Common myeloid progenitor, CD34-positive (primary cell): ENCODE measurements at places on chromosomes 3 and 15.

DNA sequence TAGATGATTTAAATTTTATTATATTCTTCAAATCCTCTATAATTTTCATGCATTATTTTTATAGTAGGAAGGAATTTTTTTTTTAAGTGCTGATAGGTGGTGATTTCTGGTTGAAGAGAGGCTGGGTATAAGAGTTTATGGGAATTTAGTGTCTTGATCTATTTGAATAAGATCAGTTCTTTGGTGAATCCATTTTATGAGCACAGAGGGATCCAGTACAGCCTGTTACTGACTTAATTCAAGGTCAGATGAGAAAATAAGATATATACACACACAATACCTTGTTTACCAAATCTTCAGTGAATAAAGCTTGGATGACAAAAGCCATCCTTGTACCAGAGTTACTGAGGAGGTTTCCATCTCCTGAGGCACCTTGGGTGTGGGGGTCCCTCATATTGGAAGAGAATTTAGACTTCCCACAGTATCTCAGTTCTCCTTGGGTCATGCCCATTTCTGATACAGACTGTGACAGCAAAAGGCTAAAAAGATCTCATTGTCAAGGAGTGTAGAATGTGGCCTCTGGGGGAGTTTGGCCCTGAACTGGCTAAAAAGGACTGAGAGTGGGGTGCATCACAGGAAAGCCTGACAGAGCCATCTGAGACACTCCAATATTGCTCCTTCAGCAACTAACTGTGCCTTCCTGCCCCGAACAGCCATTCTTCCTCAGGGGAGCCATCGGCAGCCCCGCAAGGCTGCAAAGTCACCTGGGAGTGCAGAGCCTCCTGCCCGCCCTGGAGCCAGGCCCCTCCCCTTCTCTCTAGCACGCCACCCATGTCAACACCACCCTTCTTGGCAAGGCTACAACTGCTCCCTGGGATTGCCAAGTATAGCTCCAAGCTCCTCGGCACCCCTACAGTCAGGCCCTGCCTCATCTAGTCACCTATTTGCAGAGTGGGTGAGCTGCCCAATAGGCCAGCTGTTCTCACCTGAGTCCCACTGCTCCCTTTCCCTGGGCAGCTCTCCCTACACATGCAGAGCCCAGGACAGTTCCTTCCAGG, 43.1 kb upstream of the HACD2 start:
- DNase-seq: no peak

GRCh38 chr3:33699275-33699674, 18.8 kb downstream of the CLASP2 start:
- no peak for DNase-seq

- no peak for DNase-seq
Measured at GRCh38 chr15:63663906-63664305, 66.7 kb downstream of the FBXL22 start.

DNA sequence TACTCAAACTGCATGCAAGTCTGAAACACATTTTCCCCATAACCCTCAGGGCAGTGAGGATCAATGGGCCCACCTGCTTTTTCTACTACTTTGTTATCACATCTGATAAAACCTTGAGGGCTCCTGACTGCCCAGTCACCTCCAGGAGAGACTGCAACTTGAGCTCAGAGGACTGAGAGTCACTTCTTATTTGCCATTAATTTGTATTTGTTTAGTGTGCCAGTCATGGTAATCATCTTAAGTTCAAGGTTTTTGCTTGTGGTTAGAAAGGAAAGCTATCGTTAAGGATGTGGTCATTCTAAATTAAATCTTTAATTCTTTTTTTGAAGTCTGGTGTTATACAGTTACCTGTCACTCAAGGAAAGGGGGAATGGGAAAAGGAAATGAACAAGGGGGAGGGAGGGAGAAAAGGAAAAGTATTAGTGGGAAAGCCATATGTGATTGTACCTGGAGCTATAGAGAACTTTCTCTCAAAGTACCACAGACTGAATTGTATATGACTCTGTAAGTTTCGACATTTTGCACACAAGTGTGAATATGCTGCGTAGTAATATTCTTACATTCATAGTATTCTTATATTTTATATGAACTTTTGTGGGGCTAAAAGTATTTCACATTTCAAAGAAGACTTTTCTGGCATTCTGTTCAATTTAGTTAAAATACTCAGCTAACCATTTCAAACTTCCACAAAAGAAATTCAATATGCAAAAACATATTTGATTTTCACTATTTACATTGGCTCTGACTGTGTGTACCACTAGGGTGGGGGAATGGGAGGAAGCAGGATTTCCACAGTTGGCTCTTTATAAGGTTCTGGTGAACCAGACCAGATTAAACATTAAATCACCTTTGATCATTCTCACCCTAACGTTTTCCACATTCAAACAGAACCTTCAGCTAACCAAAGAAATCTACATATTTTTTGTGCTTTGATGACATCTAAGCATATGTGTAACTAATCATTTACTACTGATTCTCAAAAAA, 166.5 kb upstream of the ATP11B start:
- DNase-seq: no peak

DNA sequence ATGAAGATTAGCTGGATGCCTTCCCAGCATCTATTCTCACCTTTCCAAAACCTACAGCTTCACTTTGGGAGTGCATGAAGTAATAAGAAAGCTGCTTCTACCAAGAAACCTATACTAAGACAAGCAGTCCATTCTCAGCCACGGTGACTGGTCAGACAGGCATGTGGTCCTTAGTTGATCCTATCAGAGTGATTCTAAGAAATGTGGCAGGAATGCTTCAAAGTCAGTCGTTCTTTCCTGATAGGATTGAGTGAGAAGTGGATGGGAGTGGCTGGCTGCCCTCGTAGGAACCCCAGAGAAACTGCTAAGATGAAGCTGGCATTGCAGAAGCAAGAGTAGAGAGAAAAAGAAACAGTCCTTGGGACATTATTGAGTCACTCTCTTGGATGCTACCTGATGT, 16.6 kb downstream of the FOXB1 start:
- DNase-seq: no peak

DNA sequence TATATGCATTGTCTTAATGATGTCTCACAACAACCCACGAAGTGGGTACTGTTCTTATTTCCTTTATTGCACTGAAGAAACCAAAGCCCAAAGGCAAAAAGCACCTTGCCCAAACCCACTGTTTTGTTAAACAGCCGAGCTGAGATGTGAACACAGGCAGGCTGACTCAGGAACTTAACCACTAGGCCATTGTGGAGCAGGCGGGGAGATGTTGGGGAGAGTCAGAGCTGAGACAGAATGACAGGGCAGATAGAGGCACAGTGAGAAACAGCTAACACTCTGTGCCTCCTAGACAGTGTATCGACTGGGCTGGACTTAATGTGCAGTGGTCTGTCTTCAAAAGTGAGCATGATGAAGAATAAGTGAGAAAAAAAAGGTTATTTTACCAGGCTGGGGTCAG, 56.5 kb downstream of the RPLP1 start:
- no peak for DNase-seq

DNA sequence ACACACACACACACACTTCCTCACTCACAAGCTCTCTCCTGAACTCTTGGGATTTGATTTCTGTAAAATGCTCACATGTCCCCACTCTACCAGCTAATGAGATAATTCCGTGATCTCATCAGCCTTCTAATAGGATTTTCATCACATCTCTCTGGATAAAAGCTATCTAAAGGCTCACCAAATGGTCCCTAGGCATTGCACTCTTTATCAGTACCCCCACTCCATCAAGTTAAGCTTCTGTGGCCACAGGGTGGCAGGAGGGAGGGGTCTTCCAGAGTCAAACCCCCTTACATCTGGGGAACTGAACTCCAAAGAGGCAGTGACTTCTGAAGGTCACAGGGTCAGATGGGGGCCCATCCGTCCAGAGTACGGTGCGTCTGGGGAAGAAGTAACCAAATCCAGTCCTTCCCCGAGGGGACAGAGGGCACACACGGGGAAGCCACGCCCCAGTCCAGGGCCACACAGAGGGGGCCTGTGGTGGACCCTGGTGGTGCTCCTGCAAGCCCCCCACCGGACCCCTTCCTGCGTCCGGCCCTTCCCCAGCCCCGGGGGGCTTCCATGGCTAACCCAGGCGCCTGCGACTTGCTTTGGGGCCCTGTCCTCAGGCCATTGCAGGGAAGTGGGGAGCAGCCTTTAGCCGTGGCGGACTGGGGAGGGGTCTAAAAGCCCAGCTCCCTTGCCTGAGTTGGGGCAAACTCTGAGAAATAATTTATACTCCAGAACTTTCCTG, 25.5 kb downstream of the CPN2 start:
- DNase-seq: peak; percentile 40

- peak; percentile 59 for DNase-seq
Measured at GRCh38 chr3:79032686-79033318, 735.0 kb downstream of the ROBO1 start.

DNA sequence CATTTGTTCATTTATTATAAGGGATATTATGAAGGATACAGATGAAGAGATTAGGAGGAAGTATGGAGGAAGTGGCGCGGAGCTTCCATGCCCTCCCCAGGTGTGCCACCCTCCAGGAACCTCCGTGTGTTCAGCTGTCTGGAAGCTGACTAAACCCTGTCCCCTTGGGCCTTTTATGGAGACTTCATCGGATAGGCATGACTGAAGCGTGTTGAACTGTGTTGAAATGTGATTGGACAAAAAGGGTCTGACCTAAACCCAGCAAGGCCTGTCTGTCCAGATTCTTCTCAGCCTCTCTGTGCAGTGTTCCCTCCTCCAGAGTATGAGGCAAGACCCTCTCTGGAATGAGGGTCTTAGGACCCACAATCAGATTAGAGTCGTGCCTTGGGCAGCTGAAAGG, 31.7 kb downstream of the HACD3 start:
- no peak for DNase-seq

DNA sequence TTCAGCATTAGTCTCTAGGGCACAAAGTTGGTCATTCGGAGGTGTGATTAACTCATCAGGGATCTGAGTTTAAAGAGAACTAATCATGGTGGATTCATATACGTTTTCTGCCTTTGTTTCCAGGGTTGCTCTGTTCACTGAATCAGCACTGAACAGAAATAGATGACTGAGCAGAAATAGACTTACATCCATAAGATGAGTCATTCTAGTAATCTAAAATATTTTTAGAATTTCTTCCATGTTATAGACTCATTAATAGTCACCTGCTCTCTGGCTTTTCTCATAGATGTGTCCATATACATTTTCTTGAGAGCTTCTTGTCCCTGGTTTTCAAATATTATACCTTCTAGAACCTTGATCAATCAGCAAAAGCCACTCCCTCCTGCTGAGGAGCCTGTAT, 837.6 kb upstream of the DPPA4 start:
- no peak for DNase-seq

DNA sequence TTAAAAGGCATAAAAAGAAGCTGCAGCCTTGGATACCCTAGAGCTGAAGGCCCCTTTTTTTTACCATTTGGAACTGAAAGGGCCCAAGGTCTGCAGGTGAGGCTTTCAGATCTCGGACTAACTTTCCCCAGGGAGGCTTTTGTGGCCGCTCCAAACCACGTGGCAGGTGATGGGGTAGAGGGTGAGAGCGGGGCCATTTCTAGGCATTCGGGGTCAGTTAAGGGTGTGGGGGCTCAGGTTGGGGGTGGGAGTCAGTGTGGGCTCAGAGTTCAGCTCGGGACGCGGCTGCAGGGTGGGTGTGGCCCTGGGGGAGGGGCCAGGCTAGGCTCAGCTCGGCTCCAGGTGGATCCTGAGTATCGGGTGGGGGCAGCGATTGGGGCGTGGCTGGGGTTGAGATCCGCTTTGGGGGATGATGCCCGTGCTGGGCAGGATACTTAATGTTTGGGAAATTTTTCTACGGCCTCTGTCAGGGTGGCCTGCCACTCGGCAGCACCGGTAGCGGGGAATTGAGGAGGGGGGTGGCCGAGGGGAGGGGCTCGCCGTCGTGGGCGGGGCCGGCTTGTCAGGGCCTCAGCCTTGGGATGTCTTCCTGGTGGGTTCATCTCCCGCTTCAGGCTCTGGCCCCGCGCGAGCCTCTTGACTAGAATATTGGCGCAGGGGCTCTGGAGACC, 2.5 kb downstream of the KLF13 start:
- no peak for DNase-seq

DNA sequence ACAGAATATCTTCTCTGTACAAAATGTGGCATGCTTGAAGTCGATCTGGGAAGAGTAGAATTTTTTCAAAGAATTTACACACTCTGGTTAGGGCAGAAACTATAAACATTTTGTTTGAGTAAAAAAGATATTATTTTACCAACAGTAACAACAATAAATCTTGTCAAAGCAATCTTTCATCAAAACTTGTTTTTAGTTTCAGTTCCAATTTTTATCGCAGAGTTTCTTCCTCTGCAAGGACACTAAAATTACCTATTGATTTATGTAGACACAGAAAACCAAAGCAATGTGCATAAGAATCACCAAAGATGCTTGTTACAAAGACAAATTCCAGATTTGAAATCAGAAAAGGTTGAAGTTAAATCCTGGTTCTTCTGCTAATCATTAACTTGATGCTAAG, 61.9 kb downstream of the CGGBP1 start:
- DNase-seq: peak; percentile 57

- DNase-seq: no peak
Measured at GRCh38 chr15:65841121-65841930, 28.0 kb upstream of the RAB11A start.

GRCh38 chr3:173688216-173688842, 290.8 kb downstream of the NLGN1 start:
- DNase-seq: no peak

GRCh38 chr15:92992720-92993119, 92.6 kb downstream of the CHD2 start:
- DNase-seq: no peak

DNA sequence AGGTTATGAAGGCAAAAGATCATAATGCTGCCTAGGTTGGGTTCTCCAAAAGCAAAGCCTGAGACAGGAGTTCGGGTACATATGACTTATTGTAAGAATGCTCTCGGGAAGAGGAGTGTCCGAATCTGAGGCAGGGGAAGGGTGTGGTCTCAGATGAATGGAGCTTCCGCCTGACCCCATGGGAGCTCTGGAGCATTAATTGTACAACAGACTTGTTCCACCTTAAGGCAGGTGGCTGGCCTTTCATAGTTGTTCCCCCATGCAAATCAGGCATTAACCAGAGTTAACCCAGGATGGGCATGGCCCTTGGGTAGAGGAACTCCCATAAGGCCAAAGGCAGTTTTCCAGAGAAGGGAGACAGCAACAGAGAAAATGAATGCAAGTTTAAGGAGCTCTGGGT, 170.6 kb downstream of the MYRIP start:
- no peak for DNase-seq

DNA sequence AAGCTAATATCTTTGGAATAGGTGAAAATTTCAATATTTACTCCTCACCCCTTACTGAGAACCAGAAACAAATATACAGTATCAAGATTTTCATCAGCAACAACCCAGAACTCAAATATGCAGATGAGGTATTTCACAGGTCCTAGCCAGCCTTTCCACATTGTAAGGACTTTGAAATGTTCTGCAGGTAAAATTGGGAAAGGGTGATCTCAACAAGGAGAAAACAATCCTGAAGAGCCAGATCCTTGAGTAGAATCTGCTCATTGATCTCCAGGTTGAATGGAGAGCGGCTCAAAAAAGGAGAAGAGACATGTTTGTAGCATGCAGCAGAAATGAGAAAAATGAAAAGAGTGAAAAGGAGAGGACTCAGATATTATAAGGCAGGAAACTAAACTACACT, 493.3 kb upstream of the NAALADL2 start:
- DNase-seq: no peak

- no peak for DNase-seq
Measured at GRCh38 chr3:195348426-195349115, 77.6 kb upstream of the XXYLT1 start.

GRCh38 chr3:197083486-197083885, 53.9 kb upstream of the MELTF start:
- no peak for DNase-seq

- DNase-seq: no peak
Measured at GRCh38 chr3:62604298-62604697, 230.9 kb upstream of the FEZF2 start.
